ENCODE measurements at places on chromosomes 2 and 18.

DNA sequence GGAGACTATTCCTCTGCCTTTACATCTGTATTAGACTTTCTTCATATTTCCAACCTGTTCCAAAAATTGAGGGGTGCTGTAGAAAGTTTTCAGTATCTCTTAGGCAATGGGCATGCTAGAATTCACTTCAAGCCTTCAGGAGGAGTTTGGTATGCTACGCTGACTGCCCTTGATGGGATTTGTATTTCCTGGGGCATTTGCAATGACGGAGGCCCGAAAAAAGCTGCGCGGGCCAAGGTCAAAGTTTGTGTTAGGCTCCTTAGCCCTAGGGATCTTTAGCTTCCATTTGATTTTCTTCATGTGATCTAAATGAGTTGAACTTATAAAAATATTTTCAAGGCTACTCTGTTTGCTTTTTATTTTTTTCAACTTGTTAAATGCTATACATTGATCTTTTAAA lies 5.1 kb downstream of the CPS1 start:
- DNase-seq = no peak

GRCh38 chr2:214104219-214104618 lies 306.6 kb upstream of the VWC2L start:
- DNase-seq = no peak

- no peak for DNase-seq
These were observed 75.4 kb upstream of the ZEB2 start for GRCh38 chr2:144595279-144595678.

DNA sequence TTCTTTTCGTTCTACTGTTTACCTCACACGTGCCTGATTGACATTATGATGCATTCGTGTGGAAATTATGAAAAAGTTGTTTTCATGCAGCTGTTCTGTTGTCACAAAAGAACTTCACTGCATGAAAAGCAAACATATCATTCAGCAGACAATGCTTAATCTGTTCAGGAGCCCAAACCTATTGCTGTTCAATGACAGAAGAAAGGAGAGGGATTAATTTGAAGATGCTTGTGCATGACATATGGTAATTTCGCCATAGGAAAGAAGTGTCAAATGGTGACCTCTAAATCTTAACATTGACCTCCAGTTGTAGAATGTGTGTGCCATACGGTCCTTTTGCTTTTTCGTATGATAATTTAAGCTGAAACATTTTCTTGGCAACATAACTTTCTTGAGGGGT lies 124.5 kb downstream of the WDR7 start:
- DNase-seq = no peak

GRCh38 chr18:3207565-3207964 lies 12.2 kb downstream of the MYOM1 start:
- no peak for DNase-seq

- DNase-seq = no peak
These were observed 176.7 kb downstream of the MYO1B start for GRCh38 chr2:191421950-191422349.

GRCh38 chr18:24055878-24056277 lies 41.3 kb downstream of the TTC39C start:
- no peak for DNase-seq

Data from activated naive CD4-positive, alpha-beta T cell (primary cell).